Brain (organoid and tissue), 16 donors: ENCODE measurements at places on chromosomes 11 and 22. TPM values are rescaled to one million over a fixed set of nuclear protein-coding genes. Genes with fewer than 3 reads are reported as not detected.

The BEST1 gene
- 12.1 TPM for polyA plus RNA-seq

The PATL1 gene
- polyA plus RNA-seq, result 35.1 TPM

The HYLS1 gene
- 15.3 TPM for polyA plus RNA-seq

The NXPE2 gene
- not detected for polyA plus RNA-seq

The CHKA gene
- 39.0 TPM for polyA plus RNA-seq

The IRAG1 gene
- polyA plus RNA-seq, result 10.8 TPM

The TYR gene
- not detected for polyA plus RNA-seq

The OR10A2 gene
- not detected for polyA plus RNA-seq

The FUT4 gene
- 0.76 TPM for polyA plus RNA-seq

The PYGM gene
- polyA plus RNA-seq, result 13.4 TPM

The CCDC157 gene
- 5.1 TPM for polyA plus RNA-seq

The CDC42EP1 gene
- 69.7 TPM for polyA plus RNA-seq

The CNGA4 gene
- polyA plus RNA-seq, result 6.1 TPM

The TRIM49 gene
- not detected for polyA plus RNA-seq

The APOBEC3C gene
- 6.7 TPM for polyA plus RNA-seq

The KCNQ1OT1 gene
- polyA plus RNA-seq, result 0.02 TPM

The RAB38 gene
- 0.39 TPM for polyA plus RNA-seq

The PGA5 gene
- not detected for polyA plus RNA-seq

The TST gene
- 36.3 TPM for polyA plus RNA-seq

The DSCAML1 gene
- polyA plus RNA-seq, result 9.6 TPM

The SLC15A3 gene
- 11.9 TPM for polyA plus RNA-seq

The RIMBP3B gene
- 0.34 TPM for polyA plus RNA-seq

The UBQLN3 gene
- not detected for polyA plus RNA-seq

The TEAD1 gene
- 32.4 TPM for polyA plus RNA-seq

The GCAT gene
- 32.1 TPM for polyA plus RNA-seq

The TRPM5 gene
- 0.76 TPM for polyA plus RNA-seq
